ENCODE measurements at places on chromosomes 6 and 20.

GRCh38 chr6:21263531-21264287 lies 329.8 kb upstream of the SOX4 start:
- H3K36me3 ChIP-seq, result no peaks in the 10 kb centered on the region
- no peak overlapping the region for H3K4me3 ChIP-seq
- no peak for DNase-seq
- H3K4me1 ChIP-seq, result peaks cover 29% of the 10 kb centered on the region
- H3K27ac ChIP-seq, result no peak overlapping the region

- H3K27ac ChIP-seq, result no peak overlapping the region
- H3K36me3 ChIP-seq, result no peaks in the 10 kb centered on the region
- H3K27me3 ChIP-seq, result no peaks in the 10 kb centered on the region
- DNase-seq, result no peak
- H3K4me1 ChIP-seq, result peaks cover 10% of the 10 kb centered on the region
- H3K4me3 ChIP-seq, result no peak overlapping the region
These were observed 39.1 kb downstream of the PGM3 start for GRCh38 chr6:83153883-83154521.

DNA sequence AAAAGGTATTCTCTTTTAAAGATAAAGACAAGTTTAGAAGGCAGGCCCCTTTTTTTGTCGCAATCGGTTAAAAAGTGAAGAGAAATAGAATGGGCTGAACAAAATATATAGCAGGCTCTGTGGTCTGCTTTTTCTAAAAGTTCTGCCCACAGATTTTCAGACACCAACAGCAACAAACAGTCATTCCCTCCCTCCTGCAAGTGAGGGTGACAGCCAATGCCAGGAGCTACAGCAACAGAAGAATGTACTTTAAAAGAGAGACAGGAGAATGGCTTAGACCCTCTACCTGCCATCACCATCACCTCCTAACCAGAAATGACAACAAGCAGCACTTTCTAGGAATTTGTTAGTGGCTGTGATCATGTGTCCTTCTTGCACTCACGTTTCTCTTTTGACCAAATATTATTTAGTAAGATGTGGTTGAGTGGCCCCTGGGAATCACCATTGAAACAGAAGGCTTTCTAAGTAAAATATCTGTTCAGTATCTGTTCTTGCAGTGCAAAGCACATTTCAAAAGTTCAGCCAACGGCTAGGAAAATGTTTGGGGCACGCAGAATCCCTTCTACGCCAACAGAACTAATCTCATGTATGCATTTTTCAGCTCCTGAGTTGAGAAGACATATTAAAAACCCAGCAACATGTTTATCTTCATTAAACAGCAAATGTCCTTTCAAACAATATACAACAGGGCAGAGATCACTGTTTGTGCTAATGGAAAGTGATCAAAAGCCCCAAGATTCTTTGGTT lies 248.5 kb downstream of the ATXN1 start:
- peaks cover 42% of the 10 kb centered on the region for H3K4me1 ChIP-seq
- peaks cover 3% of the 10 kb centered on the region for H3K27me3 ChIP-seq
- H3K36me3 ChIP-seq, result peaks cover 13% of the 10 kb centered on the region
- H3K27ac ChIP-seq, result no peak overlapping the region

DNA sequence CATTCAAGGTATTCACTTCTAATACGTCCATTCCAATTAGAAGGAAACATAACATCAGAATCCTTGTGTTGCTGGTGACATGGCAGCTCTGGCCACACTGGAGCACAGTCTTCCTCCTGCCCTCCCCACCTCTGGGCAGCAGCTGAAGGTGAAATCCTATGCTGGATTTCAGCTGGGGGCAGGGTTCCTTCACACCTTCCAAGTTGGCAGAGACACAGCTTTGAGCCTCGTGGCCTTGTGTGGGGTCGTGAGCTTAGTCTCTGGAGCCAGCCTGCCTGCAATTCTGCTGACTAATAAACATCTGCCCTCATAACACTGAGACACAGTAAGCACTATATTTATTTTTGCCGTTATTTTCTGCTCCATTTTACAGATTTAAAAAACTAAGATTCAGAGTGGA lies 218.9 kb upstream of the RIN2 start:
- no peak overlapping the region for H3K27ac ChIP-seq
- no peaks in the 10 kb centered on the region for H3K36me3 ChIP-seq
- H3K4me1 ChIP-seq, result no peaks in the 10 kb centered on the region
- peaks cover 7% of the 10 kb centered on the region for H3K27me3 ChIP-seq

DNA sequence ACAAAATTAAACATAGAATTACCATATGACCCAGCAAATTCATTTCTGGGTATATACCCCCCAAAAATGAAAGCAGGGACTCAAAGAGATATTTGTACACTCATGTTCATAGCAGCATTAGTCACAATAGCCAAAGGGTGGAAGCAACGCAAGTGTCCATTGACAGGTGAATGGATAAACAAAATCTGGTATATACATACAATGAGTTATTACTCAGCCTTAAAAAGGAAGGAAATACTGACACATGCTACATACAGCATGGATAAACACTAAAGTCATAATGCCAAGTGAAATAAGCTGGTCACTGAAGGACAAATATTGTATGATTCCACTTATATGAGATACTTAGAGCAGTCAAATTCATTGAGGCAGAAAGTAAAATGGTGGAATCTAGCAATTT lies 5.3 kb upstream of the STX11 start:
- peaks cover 14% of the 10 kb centered on the region for H3K4me1 ChIP-seq
- no peak overlapping the region for H3K4me3 ChIP-seq
- DNase-seq, result no peak
- no peak overlapping the region for H3K27ac ChIP-seq

- no peak overlapping the region for H3K4me3 ChIP-seq
- H3K27ac ChIP-seq, result no peak overlapping the region
- peaks cover 39% of the 10 kb centered on the region for H3K27me3 ChIP-seq
These were observed 39.7 kb downstream of the BFSP1 start for GRCh38 chr20:17491488-17491887.

GRCh38 chr6:112154711-112155110 lies 67.3 kb downstream of the FAM229B start:
- peaks cover 68% of the 10 kb centered on the region for H3K4me1 ChIP-seq
- peak overlapping the region; percentile 83 for H3K27ac ChIP-seq
- H3K36me3 ChIP-seq, result peaks cover 11% of the 10 kb centered on the region
- H3K27me3 ChIP-seq, result no peaks in the 10 kb centered on the region
- no peak for DNase-seq

DNA sequence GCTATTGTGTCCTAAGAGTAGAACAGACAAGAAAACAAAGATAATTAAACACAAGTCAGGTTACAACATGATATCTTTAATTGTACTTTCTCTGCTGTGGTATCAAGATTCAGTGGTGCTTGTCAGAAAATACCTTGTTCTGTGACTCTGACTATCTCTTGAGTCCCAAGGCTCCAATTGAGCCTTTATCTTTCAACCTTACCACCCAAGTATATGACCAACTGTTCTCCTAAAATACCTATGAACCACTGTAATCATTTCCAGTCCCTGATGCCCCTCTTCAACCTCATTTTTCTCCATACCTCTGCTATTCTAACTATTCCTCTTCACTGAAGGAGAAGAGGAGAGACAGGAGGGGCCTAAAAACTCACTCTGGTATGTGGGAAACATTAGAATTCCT lies 66.9 kb upstream of the TPD52L1 start:
- H3K36me3 ChIP-seq, result peaks cover 16% of the 10 kb centered on the region
- no peak overlapping the region for H3K27ac ChIP-seq
- no peak overlapping the region for H3K4me3 ChIP-seq
- H3K4me1 ChIP-seq, result no peaks in the 10 kb centered on the region
- no peaks in the 10 kb centered on the region for H3K27me3 ChIP-seq

DNA sequence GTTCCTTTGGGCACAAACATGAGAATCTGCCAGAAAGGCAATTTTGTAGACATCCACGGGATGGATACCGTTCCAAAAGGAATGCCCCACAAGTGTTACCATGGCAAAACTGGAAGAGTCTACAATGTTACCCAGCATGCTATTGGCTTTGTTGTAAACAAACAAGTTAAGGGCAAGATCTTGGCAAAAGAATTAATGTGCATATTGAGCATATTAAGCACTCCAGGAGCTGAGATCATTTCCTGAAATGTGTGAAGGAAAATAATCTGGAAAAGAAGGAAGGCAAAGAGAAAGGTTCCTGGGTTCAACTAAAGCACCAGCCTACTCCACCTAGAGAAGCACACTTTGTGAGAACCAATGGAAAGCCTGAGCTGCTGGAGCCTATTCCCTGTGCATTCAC lies 103.9 kb upstream of the ARG1 start:
- no peak overlapping the region for H3K4me3 ChIP-seq
- no peaks in the 10 kb centered on the region for H3K36me3 ChIP-seq
- no peak for DNase-seq
- no peak overlapping the region for H3K27ac ChIP-seq
- peaks cover 4% of the 10 kb centered on the region for H3K27me3 ChIP-seq

GRCh38 chr6:52610011-52610410 lies 33.2 kb upstream of the TRAM2 start:
- no peaks in the 10 kb centered on the region for H3K27me3 ChIP-seq
- H3K36me3 ChIP-seq, result peaks cover 16% of the 10 kb centered on the region
- H3K4me1 ChIP-seq, result peaks cover 70% of the 10 kb centered on the region
- H3K4me3 ChIP-seq, result no peak overlapping the region
- H3K27ac ChIP-seq, result peak overlapping the region; percentile 97
- no peak for DNase-seq

GRCh38 chr6:42766163-42766670 lies 15.6 kb upstream of the BICRAL start:
- H3K4me1 ChIP-seq, result peaks cover 43% of the 10 kb centered on the region
- H3K4me3 ChIP-seq, result peak overlapping the region; percentile 60
- H3K27ac ChIP-seq, result peak overlapping the region; percentile 88
- H3K36me3 ChIP-seq, result no peaks in the 10 kb centered on the region
- no peaks in the 10 kb centered on the region for H3K27me3 ChIP-seq

- H3K36me3 ChIP-seq, result no peaks in the 10 kb centered on the region
- H3K27me3 ChIP-seq, result no peaks in the 10 kb centered on the region
- DNase-seq, result no peak
These were observed 147.3 kb upstream of the BMP5 start for GRCh38 chr6:56022678-56023077.

DNA sequence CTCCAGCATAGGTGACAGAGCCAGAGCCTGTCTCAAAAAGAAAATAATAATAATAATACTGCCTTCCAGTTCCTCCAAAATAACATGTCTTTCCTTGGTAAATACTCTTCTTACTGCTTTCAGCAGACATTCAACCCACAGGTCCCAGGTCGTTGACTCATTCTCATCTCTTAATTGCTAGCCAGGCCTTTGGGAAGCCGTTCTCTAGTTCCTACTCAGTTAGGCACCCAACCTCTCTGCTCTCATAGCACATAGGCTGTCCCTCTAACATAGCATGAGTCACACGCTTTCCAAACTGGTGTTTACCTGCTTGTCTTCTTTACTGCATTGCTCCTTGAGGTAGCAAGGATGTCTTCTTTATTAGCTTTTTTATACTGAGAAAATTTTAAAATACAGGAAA lies 98.8 kb downstream of the LAMA2 start:
- no peaks in the 10 kb centered on the region for H3K27me3 ChIP-seq
- no peak for DNase-seq
- H3K4me1 ChIP-seq, result no peaks in the 10 kb centered on the region
- H3K27ac ChIP-seq, result no peak overlapping the region
- H3K36me3 ChIP-seq, result no peaks in the 10 kb centered on the region

GRCh38 chr6:15997586-15998388 lies 131.1 kb upstream of the MYLIP start:
- H3K36me3 ChIP-seq, result no peaks in the 10 kb centered on the region
- H3K4me1 ChIP-seq, result no peaks in the 10 kb centered on the region
- H3K27me3 ChIP-seq, result peaks cover 4% of the 10 kb centered on the region
- H3K27ac ChIP-seq, result no peak overlapping the region

DNA sequence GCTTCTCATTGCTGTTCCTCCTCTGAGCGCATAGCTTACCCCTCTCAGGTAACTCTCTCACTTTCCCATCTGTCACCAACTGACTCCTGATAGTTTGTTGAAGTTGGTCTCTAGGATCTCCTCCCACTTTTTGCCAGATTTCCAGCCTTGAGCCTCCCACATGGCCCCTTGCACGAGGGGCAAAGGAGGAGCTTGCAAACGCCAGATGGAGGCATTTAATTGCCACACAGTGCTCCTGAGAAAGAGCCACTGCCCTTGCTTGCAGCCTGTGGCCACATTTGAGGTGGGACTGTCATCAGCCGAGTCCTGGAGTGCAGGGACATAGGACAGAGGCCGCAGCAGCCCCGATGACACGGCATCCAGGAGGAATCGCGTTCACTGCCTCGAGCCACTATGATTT lies 348.7 kb downstream of the SMOC2 start:
- no peaks in the 10 kb centered on the region for H3K4me1 ChIP-seq
- no peak for DNase-seq
- no peaks in the 10 kb centered on the region for H3K27me3 ChIP-seq
- no peak overlapping the region for H3K27ac ChIP-seq
- no peak overlapping the region for H3K4me3 ChIP-seq

DNA sequence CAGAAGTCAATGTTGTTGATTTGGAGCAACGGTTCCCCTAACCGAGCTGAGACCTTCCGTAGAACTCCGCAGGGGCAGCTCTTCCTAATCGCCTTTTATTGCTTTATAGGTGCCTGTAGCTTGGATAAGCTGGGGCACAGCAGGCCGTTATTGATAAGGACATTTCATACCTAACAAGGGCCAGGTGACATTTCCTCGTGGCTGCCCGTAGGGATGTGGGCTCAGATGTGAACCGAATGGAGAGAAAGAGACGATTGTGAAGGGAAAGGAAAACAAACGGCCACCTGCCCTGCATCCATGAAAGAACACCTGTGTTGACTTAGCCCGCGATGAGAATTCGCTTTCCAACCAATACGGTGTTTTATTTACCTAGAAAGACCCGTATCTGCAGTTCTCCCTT lies 53.3 kb upstream of the DACT2 start:
- H3K27ac ChIP-seq, result no peak overlapping the region
- no peaks in the 10 kb centered on the region for H3K27me3 ChIP-seq

GRCh38 chr6:112225691-112226090 lies 28.7 kb downstream of the LAMA4 start:
- peaks cover 79% of the 10 kb centered on the region for H3K4me1 ChIP-seq
- peak overlapping the region; percentile 47 for H3K27ac ChIP-seq
- H3K4me3 ChIP-seq, result no peak overlapping the region
- H3K36me3 ChIP-seq, result peaks cover 14% of the 10 kb centered on the region
- no peak for DNase-seq

- peak overlapping the region; percentile 93 for H3K27ac ChIP-seq
- H3K27me3 ChIP-seq, result no peaks in the 10 kb centered on the region
- H3K36me3 ChIP-seq, result peaks cover 16% of the 10 kb centered on the region
These were observed 1.2 kb downstream of the ABHD12 start for GRCh38 chr20:25389401-25389857.
